ENCODE measurements at places on chromosomes 2 and 18. TPM values are rescaled to one million over a fixed set of nuclear protein-coding genes. Genes with fewer than 3 reads are reported as not detected.

DNA sequence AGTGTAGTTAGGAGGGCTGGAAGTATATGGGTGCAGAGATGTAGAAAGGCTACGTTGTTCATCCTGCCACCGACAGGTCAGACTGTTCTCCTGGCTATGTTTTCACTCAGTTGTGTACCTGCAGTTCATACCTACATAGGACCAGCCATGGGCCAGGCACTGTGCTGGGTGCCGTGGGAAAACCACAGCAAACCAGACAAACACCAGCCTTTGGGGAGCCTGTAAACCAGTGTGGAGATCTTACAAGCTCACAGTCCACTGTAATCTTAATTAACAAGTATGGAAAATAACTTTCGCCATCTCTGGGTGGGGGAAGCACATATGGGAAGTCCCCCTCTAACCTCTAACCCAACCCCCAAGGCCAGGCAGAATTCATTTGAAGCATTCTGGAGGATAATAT is 12.7 kb downstream of the NCK2 start:
- H3K27me3 ChIP-seq: no peaks in the 10 kb centered on the region
- no peak for DNase-seq
- H3K36me3 ChIP-seq: no peaks in the 10 kb centered on the region
- H3K4me1 ChIP-seq: no peaks in the 10 kb centered on the region
- H3K4me3 ChIP-seq: no peak overlapping the region

GRCh38 chr18:69326094-69326493 is 74.6 kb upstream of the DOK6 start:
- no peaks in the 10 kb centered on the region for H3K4me1 ChIP-seq
- no peak overlapping the region for H3K27ac ChIP-seq
- H3K36me3 ChIP-seq: no peaks in the 10 kb centered on the region
- no peaks in the 10 kb centered on the region for H3K27me3 ChIP-seq
- no peak for DNase-seq
- no peak overlapping the region for H3K4me3 ChIP-seq

DNA sequence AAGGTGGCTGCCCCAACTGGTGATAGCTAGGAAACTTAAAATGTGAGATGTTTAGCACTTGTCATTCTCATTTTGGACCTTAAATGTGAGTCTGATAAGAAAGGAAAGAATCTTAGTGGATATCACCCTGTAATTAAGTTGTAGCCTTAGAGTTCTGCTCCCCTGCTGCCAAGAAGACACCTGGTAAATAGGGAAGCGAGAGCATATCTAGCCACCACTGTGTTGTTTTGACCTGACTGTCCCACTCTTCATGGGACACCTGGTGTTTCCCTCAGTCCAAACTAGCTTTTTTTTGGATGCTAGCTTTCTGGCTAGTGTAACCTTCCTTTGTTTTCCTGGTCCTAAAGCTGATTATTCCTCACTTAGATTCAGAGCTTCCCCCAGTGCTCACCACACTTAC is 357.6 kb downstream of the RAD51AP2 start:
- no peak overlapping the region for H3K4me3 ChIP-seq
- H3K36me3 ChIP-seq: no peaks in the 10 kb centered on the region
- H3K27ac ChIP-seq: no peak overlapping the region
- H3K4me1 ChIP-seq: no peaks in the 10 kb centered on the region
- DNase-seq: no peak

DNA sequence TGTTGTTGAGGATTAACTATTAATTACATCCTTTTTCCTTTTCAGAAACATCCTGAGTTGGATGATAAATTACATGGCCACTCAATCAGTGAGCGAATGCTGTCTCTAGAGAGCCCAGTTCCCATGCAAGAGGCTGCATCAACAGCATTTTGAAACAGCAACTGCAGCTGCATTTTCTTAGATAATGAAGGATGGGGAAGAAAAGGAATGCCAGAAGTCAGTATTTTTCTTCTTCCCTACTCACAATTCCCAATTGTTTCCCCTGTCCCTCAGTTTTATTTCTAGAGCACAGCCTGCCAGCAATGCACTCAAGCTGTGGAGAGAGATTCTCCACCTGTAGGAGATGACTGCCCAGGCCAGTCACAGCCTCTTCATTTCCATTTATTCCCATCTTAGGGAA is 6.9 kb downstream of the SCN7A start:
- H3K4me3 ChIP-seq: no peak overlapping the region
- no peaks in the 10 kb centered on the region for H3K4me1 ChIP-seq
- no peaks in the 10 kb centered on the region for H3K36me3 ChIP-seq

TUBA3E gene
- total RNA-seq: not detected

GRCh38 chr2:237435844-237436587 is 22.1 kb upstream of the COL6A3 start:
- no peaks in the 10 kb centered on the region for H3K27me3 ChIP-seq
- peak overlapping the region; percentile 75 for H3K27ac ChIP-seq
- no peak overlapping the region for H3K4me3 ChIP-seq
- DNase-seq: peak; percentile 87
- H3K36me3 ChIP-seq: no peaks in the 10 kb centered on the region

DNA sequence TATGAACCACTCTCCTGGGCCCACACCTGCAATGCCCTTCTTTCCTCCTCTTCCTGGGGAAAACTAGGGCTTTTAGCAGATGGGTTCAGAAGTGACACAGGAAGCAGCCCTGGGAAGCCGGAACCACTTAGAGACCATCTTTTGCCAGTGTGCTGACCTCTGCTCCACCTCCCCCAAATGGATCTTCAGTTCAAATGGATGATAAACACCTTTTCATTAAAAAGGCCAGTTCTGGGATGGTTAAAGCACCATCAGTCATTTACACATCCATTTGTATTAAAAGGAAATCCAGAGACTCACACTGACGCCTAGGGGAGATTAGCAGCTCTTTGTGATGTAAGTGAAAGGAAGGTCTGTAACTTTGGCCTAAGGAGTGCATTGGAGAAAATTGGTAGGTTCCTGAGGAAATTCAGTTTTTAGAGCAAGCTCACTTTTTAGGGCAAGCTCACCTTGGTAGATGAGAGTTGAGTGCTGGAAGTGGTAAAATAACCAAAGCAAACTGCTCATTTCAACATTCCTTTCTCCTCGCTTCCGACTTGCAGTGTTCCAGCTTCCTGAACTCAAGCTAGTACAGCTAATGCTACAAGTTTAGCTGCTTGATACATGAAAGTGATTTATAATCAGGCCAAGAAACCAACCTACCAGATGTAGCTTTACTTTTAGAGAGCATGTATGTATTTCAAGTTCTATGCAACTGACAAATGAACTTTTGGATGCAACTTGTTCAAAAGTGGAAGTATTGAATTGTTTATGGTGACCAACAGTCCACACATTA is 47.7 kb downstream of the ACTR2 start:
- no peaks in the 10 kb centered on the region for H3K27me3 ChIP-seq
- H3K27ac ChIP-seq: no peak overlapping the region
- H3K4me3 ChIP-seq: no peak overlapping the region
- no peaks in the 10 kb centered on the region for H3K36me3 ChIP-seq
- no peak for DNase-seq
- no peaks in the 10 kb centered on the region for H3K4me1 ChIP-seq

ALKAL2 gene
- 21.2 TPM for total RNA-seq

DNA sequence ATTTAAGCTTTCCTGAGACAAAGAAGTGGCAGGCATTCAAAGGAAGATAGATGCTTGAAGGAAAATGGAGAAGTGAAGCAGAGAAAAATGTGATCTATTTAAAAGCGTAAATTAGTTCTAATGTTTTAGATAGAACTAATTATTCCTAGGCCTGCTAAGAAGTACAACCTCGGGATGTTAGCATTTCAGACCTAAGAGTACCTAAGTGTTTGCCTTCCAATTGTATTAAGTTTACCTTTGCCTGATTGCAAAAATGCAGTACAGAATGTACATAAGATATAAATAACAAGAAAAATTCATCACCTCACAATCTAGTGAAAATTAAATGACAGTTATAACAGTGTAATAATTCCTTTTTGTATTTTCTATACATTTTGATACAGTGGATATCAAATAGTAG is 71.1 kb upstream of the HNMT start:
- H3K27ac ChIP-seq: no peak overlapping the region
- H3K4me1 ChIP-seq: no peaks in the 10 kb centered on the region
- no peaks in the 10 kb centered on the region for H3K36me3 ChIP-seq
- DNase-seq: no peak
- no peaks in the 10 kb centered on the region for H3K27me3 ChIP-seq
